ENCODE measurements at places on chromosomes 5 and 9. TPM values are rescaled to one million over a fixed set of nuclear protein-coding genes. Genes with fewer than 3 reads are reported as not detected.

- no peak overlapping the region for H3K4me3 ChIP-seq
- H3K4me1 ChIP-seq, result no peaks in the 10 kb centered on the region
- no peaks in the 10 kb centered on the region for H3K27me3 ChIP-seq
- no peak overlapping the region for H3K27ac ChIP-seq
- no peak for DNase-seq
Observed at GRCh38 chr9:73683862-73684591, 532.4 kb downstream of the ANXA1 start.

DNA sequence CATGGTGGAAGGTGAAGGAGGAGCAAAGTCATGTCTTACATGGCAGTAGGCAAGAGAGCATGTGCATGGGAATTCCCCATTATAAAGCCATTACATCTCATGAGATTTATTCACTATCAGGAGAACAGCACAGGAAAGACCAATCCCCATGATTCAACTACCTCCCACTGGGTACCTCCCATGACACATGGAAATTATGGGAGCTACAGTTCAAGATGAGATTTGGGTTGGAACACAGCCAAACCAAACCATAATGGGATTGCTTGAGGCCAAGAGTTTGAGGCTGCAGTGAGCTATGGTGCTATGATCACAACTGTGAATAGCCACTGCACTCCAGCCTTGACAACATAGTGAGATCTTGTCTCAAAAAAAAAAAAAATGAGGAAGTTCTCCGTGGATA, 581.8 kb downstream of the TAF11L14 start:
- H3K4me3 ChIP-seq, result no peak overlapping the region
- H3K4me1 ChIP-seq, result no peaks in the 10 kb centered on the region
- H3K27ac ChIP-seq, result no peak overlapping the region

- no peaks in the 10 kb centered on the region for H3K4me1 ChIP-seq
- no peaks in the 10 kb centered on the region for H3K36me3 ChIP-seq
- H3K4me3 ChIP-seq, result no peak overlapping the region
- no peaks in the 10 kb centered on the region for H3K27me3 ChIP-seq
- no peak for DNase-seq
Observed at GRCh38 chr9:5459289-5459829, 9.0 kb downstream of the CD274 start.

DNA sequence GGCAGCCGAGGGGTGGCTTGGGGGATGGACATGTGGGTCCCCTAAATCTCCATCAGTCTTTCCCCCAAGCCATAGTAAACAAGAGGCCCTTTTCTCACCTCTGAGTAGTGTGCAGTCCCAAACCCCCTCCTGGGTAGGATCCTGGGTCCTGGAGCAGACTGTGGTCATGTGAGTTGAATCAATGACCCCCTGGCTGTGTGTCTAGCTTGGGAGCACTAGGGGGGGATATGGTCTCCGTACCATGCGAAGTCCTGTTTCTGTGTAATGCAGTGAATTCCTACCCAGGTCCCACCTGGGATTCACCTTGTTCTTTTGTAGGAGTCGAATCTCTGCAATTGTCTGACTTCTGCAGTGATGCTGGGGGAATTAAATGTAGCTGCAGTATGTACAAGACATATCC, 66.2 kb downstream of the FGF18 start:
- H3K4me3 ChIP-seq, result no peak overlapping the region
- H3K36me3 ChIP-seq, result no peaks in the 10 kb centered on the region
- no peaks in the 10 kb centered on the region for H3K27me3 ChIP-seq
- DNase-seq, result no peak

The CRHBP gene
- total RNA-seq, result not detected

Measured in sigmoid colon (tissue), 7 donors.